ENCODE measurements at places on chromosomes 7 and 10.

- DNase-seq, result no peak
These were observed 68.2 kb downstream of the ELAPOR2 start for GRCh38 chr7:86991093-86991769.

DNA sequence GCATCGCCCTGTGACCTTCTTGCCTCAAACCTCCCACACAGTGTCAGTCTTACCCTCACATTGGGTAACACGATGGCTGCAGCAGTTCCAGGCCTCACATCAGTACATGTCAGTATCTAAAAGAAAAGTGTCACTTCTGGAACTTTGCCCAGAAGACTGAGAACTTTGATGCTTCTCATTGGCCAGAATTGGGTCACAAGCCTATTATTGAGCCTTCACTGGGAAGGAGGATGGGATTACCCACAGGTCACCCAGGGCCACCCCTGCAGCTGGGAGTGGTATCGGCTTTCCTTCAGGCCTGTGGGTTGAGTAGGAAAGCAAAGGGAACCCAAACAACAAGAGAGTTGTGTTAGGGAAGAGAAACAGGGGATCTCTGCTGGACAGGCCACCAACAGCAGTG, 111.5 kb downstream of the NPY start:
- DNase-seq, result no peak

- DNase-seq, result no peak
These were observed 17.7 kb downstream of the ZNF775 start for GRCh38 chr7:150396851-150397260.

- DNase-seq, result no peak
These were observed 325.6 kb downstream of the THSD7A start for GRCh38 chr7:11506417-11506816.

DNA sequence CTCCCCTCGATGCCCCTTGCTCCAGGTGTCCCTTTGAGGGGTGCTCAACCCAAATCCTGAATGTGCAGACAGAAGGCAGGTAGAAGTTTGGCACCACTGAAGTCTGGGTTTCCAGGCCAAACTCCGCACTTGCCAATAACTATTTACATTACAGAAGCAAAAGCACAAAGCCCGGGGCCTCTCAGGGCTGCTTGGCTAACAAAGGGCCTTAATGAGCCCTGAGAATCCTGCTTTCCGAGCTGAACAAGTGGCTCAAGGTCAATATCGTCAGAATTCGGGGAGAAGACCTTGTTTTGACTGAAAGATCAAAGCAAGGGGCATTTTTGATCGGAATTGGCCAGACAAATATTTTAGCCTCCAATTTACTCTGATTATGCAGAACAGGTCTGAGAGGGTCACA, 189.9 kb downstream of the HERPUD2 start:
- no peak for DNase-seq

All from lung microvascular endothelial cell (primary cell).